ENCODE measurements at places on chromosomes 12 and 14. TPM values are rescaled to one million over a fixed set of nuclear protein-coding genes. Genes with fewer than 3 reads are reported as not detected.
A peak's percentile ranks its signal among the peaks of the same experiment; 100 is the strongest.

- peak; percentile 87 for DNase-seq
Measured at GRCh38 chr12:122437656-122438121, 15.2 kb upstream of the CLIP1 start.

GRCh38 chr12:28108599-28108998 is 81.7 kb upstream of the CCDC91 start:
- no peak for DNase-seq

- no peak for DNase-seq
Measured at GRCh38 chr12:63023926-63024325, 89.0 kb upstream of the PPM1H start.

- no peak for DNase-seq
Measured at GRCh38 chr12:46089414-46090162, 99.2 kb upstream of the SCAF11 start.

- DNase-seq, result peak; percentile 72
Measured at GRCh38 chr12:124938587-124938986, 24.1 kb upstream of the UBC start.

DNA sequence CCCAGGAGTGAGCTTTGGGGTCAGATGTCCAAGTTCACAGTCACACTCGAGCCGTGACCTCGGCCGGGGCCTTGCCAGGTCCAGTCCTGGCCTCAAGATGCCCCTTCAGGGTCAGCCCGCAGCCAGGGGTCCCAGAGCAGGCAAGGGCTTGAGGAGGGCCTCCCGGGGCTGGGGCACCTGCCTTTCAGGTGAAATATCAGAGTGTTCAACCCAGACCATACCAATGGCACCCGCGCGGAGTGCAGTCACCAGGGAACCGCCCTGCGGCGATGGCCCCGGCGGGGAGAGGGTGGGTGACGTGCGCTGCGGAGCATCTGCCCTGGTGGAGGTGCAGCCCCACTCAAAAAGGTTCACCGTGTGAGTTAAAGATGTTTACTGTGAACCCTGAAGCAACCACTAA is 16.9 kb downstream of the LRCOL1 start:
- no peak for DNase-seq

DNA sequence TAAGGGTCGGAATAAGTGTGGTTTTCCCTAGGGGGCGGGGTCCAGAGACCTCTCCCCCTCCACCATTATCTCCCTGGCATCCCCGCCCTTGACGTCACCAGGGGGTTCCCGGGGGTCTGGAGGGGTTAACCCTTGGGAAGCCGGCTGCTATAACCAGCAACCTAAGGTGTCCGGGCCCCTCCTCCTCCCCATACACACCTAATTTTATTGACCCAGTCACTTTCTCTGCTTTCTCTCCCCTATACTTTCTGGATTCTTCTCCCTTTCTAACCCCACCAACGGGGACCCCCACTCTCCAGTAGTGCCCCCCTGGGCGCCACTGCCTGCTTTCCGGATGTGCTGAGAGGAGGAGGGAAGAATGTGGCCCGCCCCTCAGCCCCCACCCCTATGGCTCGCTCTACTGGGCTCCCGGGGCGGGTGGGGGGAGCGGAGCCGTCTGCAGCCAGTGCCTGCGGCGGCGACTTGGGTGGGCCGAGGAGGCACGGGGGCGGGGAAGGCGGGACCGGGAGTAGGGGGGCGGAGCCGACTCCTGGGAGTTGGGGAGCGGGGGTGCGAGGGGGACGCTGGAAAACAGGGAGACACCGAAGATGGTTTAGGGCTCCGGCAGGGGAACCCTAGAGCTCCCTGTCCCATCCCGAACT is 1.8 kb downstream of the GLI1 start:
- DNase-seq, result peak; percentile 95

GRCh38 chr14:50620341-50620740 is 47.8 kb downstream of the SAV1 start:
- DNase-seq, result no peak

DNA sequence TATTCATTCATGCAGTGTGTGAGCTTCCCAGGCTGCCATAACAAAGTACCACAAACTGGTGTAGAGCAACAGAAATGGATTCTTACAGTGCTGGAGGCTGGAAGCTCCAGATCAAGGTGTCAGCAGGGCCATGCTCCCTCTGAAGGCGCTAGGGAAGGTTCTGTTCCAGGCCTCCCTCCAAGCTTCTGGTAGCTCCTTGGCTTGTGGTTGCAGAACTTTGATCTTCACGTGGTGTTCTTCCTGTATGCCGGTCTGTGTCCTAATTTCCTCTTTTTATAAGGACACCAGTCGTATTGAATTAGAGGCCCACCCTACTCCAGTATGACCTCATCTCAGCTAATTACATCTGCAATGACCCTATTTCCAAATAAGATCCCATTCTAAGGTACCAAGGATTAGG is 3.1 kb downstream of the OTUB2 start:
- no peak for DNase-seq

- no peak for DNase-seq
Measured at GRCh38 chr12:32254260-32254956, 144.9 kb upstream of the FGD4 start.

- DNase-seq, result no peak
Measured at GRCh38 chr14:90319173-90319572, 12.6 kb downstream of the NRDE2 start.

- DNase-seq, result no peak
Measured at GRCh38 chr12:6343518-6343917, 1.6 kb upstream of the TNFRSF1A start.

DNA sequence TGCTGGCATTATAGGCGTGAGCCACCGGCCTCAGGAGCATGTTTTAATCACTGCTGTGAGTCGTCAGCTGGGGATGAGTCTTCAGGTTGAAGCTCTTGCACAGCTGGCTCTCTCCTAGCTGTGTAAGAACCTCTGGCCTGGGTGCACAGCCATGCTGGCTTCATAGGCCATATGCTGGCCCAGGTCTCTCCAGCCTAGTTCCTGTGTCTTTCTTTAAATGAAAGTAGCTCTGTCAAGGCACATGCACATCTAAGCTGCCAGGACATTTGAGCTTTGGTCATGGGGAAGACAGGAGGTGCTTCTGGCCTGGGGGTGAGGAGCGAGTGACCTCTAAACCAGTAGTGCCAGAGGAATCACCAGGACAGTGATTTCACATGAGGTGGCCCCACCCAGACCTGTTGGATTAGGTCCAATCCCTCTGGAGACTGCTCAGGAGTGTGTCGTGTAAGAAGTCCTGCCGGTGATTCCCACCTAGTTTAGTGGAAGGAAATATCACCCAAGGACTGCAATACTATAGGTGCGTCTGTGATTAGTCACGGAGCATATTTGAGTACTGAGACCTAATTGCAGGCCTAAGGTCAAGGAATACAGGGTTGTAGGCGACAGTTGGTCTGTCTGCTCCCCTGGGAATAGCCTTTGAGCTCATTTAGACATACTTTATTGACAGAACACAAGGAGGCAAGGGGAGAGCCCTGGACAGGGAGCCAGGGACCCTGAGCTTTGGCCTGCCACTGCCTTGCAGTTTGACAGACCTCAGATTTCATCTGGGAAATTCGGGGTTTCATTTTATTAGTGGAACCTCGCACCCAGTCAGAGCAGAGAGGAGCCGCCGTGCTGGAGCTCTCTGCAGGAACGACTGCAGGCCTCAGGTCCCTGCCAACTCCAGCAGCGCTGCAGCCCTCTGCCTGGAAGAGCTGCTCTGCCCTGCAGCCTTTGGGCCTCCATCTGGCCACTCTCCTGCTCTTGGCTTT is 67.0 kb downstream of the ANKRD9 start:
- no peak for DNase-seq

DNA sequence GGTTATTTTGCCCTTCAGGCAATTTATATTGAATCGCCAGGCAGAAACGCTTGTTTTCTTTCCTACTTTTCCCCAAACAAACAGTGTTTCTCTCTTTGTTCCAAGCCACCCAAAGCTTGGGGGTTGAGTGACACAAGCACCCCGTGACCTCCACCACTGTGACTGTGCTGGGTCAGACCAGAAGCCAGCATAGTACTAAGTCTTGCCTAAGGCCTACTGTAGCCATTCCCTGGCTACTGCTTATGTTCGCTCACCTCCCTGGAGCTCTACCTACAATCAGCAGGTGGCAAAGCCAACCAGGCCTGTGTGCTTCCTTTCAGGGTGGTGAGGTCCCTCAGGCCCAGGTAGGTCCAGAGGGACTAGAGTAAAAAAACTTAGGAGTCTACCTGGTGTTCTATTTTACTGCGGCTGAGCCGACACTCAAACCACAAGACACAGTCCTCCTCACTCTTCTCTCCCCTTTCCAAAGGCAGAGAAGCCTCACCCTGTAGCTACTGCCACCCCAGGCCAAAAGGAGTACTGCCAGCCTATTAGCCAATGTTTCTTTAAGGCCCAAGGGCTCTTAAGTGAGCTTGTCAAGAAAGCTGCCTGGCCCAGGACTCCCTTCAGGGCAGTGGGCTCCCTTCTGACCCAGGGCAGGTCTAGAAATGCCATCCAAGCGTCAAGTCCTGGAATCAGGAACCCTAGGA is 411.8 kb upstream of the MIS18BP1 start:
- DNase-seq, result no peak

DNA sequence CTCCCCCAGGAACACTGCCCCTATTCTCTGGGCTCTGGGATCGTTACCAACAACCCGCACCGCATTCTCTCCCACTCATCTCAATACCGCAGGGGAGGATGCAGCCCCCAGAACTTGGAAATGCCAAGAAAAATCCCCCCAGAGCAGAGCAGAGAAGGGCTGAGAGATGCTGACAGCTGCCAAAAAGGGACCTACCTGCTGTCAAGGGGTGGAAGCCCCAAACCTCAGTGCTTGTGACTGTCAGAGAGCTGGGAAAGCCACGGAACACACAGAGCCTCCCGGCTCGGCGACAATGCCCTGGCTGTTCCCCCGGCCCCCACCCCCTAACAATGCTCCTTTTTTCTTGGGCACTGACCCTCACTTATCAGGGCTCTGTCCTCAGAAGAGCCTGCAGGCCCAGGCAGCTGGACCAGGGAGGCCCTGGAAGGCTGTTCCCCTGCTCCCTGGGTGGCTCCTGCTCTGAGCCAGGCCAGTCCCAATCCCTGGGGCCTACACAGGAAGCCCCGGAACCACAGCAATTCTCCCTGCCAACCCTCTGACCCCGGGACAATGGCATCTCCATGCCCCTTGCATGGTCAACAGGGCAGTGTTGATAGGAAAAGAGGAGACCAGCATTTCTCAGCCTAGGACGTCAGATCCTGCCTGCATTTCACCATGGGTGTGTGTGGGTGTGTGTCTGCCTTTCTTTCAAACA is 78.9 kb downstream of the ITPK1 start:
- DNase-seq, result no peak

DNA sequence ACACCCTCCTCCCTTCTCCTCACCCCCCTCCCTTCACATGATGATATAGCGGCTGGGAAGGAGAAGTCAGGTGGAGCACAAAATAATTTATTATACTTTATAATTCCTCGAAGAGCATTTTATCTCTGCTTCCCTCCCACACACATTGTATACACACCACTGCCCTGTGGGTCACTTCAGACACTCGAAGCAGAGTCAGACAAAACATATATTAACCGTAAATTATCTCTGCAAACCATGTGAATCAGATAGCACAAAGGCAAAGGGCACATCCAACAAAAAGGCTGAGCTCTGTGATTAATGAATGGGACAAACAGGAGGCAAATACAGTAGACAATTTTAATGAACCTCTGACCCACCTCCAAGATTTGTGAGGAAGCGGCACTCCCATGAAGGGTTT is 450.7 kb downstream of the GALC start:
- no peak for DNase-seq

GRCh38 chr12:105357162-105357691 is 26.7 kb downstream of the C12orf75 start:
- no peak for DNase-seq

DNA sequence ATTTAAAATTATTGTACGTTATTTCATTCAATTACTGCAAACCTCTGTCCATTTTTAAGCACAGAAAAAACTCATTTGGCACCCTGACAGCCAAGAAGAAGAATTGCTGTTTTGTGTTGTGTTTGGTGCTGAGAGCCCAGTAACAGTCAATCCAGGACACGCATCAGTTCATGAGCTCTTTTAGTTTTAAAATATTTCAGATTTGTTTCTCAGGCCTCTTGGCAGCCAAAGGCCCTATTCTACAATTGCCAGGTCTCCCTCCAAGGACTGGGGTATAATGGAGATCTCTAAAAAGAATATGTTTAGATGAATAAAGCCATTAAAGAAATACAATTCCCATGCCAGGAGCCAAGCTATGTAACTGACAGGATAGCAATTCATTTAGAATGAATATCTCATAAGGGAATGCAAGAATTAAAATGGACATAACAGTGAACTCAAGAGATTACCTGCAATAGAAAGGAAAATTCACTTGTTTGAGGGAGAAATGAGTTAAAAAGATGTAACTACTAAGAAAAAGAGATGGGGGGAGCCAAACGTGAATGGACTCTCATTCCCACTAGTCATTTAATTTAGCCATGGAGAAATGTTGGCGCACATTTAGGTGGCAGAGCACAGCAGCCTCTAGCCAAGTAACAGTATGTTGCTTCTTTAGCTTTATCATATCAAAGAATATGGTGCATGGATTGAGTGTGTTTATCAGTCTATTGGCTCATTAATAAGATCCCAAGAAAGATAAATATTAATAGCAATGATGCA is 140.6 kb upstream of the PELI2 start:
- peak; percentile 34 for DNase-seq

DNA sequence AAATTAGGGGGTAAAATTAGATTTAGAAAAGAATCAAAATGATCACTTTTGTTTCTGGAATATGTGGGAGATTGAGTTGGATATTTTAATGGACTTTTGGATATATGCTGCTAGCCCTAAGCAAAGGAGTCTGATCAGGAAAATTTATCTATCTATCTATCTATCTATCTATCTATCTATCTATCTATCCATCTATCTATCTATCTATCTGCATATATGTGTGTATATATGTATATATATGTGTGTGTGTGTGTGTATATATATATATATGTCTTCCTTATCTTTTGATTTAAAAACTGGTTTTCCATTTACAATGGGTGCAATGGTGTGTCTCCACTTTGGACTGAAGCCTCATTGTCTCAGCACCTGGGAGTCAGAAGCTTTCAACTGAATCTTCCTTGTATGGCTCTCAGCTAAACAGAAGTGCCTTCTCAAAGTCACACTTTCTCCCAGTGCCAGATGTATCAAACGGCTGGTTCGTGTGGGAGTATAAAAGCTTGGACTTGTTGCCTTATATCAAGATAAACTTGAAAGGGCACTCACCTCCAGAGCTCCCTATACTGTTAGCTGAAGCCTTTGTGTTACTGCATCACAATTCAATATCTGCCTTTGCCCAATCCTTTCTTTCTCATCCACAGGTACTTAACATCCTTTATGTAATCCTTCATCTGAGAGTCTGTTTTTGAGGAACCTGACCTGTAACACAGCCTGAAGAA is 31.6 kb upstream of the CD69 start:
- no peak for DNase-seq

The NRXN3 gene
- polyA plus RNA-seq, result 1.4 TPM

The EID3 gene
- 1.6 TPM for polyA plus RNA-seq

The RNASE7 gene
- 0.18 TPM for polyA plus RNA-seq

The PPP1R1A gene
- 0.73 TPM for polyA plus RNA-seq

The LRRC10 gene
- not detected for polyA plus RNA-seq

The PLEKHD1 gene
- 0.33 TPM for polyA plus RNA-seq

The RFLNA gene
- 1.2 TPM for polyA plus RNA-seq

The SLCO1C1 gene
- polyA plus RNA-seq, result 0.04 TPM

All from lung (tissue), 17 donors.